ENCODE measurements at places on chromosomes 2 and 18. TPM values are rescaled to one million over a fixed set of nuclear protein-coding genes. Genes with fewer than 3 reads are reported as not detected.

MYO1B gene
- 44.4 TPM for total RNA-seq

ARHGAP25 gene
- 5.9 TPM for total RNA-seq

ACSL3 gene
- total RNA-seq, result 50.9 TPM

CXCR4 gene
- total RNA-seq, result 21.3 TPM

TRIB2 gene
- total RNA-seq, result 554 TPM

PPIL3 gene
- 24.6 TPM for total RNA-seq

GKN2 gene
- not detected for total RNA-seq

CNDP1 gene
- not detected for total RNA-seq

IL36B gene
- total RNA-seq, result not detected

GRCh38 chr2:229971298-229971790 lies 49.0 kb downstream of the FBXO36 start:
- DNase-seq, result no peak

DNA sequence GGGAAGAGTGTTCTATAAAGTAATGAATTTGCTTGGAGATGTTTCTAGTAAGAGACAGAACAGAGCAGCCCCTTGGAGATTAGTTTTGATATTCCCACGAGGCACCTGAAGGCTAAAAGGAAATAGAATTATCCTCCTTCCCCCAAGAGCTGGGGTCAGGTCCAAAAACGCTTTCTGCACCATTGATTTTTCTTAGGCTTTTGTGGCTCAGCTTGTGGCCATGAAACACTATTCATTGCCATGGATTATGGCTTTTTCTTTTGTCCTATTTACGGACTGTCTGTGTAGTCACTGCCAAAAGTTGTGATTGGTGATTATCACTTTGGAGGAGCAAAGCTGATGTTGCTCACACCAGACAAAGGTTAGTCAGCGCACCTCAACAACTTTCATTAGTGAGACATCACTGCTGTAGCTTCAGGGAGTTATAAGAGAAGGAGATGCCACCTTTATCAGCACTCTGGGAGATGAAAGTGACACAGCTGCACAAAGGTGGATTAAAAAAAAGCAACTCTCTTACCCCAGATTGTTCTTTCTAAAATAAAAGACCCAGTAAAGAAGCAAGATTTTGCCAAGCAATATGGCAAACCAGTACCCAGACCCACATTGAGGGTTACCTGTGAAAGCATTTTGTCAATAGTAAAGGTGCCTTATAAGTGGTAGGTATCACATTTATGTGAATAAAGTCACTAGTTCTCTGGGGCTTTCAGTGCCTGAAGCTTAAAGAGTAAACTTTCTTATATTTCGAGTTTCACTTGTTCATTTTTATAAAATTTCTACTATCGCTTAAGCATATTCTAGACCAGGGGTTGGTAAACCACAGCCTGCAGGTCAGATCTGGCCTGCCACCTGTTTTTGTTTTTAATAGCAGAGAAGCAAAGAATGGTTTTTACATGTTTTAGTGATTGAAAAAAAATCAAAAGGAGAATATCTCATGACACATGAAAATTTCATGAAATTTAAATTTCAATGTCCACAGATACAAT lies 10.6 kb downstream of the CXCR4 start:
- DNase-seq, result no peak

GRCh38 chr2:213566846-213567245 lies 282.6 kb downstream of the SPAG16 start:
- DNase-seq, result no peak

DNA sequence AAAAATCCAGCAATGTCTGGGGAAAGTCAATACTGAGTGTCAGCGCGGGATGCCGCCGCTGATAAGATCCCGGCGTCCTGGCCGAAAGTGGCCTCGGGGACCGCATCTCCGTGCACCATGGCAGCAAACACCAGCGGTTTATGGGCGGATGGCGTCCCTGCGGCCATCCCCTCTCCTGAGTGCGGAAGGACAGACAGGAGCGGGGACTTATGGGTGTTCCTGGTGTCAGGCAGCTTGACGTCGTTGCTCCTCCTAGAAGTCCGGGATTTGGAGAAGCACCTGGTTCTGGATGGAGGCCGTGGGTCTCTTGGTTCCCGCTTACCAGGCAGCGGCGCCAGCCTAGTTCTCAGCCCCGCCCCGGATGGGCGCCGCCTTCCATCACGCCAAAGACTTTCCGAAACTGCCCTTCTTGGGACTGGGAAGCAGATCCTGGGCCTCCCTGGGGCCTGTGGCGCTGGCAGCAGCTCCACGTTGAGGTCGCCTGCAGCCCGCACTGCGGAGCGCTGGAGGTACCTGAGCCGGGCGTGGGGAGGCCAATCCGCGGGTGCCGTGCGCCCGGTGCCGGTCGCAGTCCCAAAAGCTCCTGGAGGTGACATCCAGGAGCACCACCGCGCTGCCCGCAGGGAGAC lies 119.1 kb downstream of the CCDC74A start:
- DNase-seq, result no peak

GRCh38 chr2:122745603-122746002 lies 990.2 kb downstream of the TSN start:
- no peak for DNase-seq

- DNase-seq, result no peak
Observed at GRCh38 chr2:119333360-119333759, 33.3 kb downstream of the C2orf76 start.

- no peak for DNase-seq
Observed at GRCh38 chr2:208266553-208266893, 468 bp downstream of the PIKFYVE start.

- no peak for DNase-seq
Observed at GRCh38 chr18:6860804-6861448, 131.4 kb downstream of the ARHGAP28 start.

DNA sequence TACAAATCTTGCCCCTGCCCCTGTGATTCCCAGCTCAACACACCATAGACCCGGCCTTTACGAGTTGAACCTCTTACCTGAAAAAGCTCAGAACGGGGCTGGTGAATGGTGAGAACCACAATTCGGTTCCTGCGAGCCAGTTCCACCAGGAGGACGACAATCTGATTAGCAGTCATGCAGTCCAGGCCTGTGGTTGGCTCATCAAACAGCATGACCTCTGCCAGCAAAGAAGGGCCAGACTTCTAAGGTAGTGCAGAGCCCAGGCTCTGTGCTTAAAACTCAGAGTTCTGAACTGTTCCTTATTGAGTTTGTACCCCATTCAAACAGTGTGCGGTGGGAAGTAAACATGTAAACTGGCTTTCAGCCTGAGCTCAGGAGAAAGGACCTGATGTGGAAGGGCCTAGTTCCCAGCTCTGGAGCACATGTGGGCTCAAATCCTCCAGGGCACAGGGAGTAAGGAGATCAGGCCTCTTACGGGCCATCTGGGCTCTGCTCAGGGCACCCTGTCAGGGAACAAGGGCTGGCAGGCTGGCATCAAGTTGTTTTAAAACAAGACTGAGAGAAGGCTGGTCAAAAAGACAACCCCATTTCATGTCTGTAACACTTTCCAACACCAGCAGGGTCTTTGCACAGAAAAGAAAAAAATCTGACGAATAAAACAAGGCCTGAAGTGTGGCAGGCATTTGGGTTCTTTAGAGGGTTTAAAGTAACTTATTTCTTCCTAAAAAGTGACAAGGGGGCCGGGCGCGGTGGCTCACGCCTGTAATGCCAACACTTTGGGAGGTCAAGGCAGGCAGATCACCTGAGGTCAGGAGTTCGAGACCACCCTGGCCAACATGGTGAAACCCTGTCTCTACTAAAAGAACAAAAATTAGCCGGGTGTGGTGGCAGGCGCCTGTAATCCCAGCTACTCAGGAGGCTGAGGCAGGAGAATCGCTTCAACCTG lies 12.1 kb downstream of the ABCG5 start:
- no peak for DNase-seq

- no peak for DNase-seq
Observed at GRCh38 chr2:209946539-209946938, 55.9 kb upstream of the RPE start.

DNA sequence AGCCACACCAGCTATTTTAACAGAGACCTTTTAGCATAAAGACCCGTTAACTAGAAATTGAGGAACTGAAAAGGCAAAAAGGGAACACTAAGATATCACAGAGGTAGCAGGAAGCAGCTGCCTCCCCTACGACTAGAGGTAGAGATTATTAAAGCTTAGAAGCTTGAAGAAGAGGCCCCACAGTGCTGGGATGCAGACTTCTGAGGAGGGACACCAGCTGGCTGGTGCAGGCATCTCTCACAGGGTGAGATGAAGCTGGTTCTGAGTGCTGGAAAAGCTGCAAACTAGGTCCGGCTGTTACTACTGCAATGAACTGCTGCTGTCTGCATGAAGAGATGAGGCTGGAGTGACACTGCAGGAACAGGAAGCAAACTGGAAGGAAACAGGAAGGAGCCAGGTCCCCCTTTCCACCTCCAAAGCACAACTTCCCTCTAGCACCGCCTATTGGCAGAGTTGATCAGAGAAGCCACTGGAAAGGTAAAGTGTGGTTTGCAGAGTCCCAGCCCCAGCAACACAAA lies 61.2 kb upstream of the MRPS9 start:
- DNase-seq, result no peak
